ENCODE measurements at places on chromosomes 11 and 22. TPM values are rescaled to one million over a fixed set of nuclear protein-coding genes. Genes with fewer than 3 reads are reported as not detected.

DNA sequence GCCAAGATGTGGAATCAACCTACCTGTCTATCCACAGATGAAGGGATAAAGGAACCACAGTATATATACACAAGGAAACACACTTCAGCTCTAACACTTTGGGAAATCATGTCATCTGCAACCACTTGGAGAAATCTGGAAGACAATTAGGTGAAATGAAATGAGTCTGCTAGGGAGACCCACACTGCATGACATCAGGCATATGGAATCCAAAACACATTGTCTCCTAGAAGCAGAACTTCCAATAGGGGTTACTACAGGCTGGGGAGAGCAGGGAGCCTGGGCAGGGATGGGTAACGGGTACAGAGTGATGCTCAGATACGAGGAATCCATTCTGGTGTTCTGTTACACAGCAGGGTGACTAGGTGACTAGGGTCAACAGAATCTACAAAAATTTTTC, 18.3 kb downstream of the RGL4 start:
- no peak for DNase-seq

DNA sequence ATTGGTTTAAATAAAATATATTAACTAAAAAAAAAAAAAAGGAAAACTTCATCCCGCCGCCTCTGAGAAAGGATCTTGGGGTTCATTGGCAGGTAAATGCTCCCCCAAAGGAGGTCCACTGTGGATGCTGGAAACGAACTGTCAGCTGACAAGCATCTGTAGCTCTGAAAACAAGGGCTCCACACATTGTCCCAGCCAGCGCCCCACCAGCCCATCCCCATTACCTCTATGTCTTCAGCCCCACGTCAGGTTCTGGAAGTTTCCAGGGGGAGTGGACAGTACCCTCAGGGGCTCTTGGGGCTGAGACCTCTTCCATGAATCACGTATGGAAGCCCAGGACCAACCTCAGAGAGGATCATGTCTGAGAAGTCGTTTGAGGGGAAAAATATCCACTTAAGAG, 66.4 kb upstream of the WNT7B start:
- no peak for DNase-seq

GRCh38 chr22:38285018-38285417, 12.2 kb upstream of the TMEM184B start:
- DNase-seq, result no peak

C11orf16 gene
- not detected for polyA plus RNA-seq
